ENCODE measurements at places on chromosomes 7 and 10. TPM values are rescaled to one million over a fixed set of nuclear protein-coding genes. Genes with fewer than 3 reads are reported as not detected.

Gene ATOH7
- total RNA-seq = not detected

Gene AGAP4
- total RNA-seq = 1.6 TPM

Gene GRID2IP
- total RNA-seq = 0.15 TPM

Gene ZNF503
- total RNA-seq = 17.0 TPM

Gene NEUROG3
- total RNA-seq = not detected

Gene CCDC3
- total RNA-seq = 0.45 TPM

Gene EPHA1
- 0.17 TPM for total RNA-seq

Gene PRSS37
- not detected for total RNA-seq

Gene ASZ1
- total RNA-seq = not detected

Gene GNGT1
- not detected for total RNA-seq

Gene CDC14C
- not detected for total RNA-seq

Gene ANKRD26
- total RNA-seq = 4.0 TPM

Gene DNAJC12
- total RNA-seq = 2.2 TPM

Gene NOM1
- total RNA-seq = 7.6 TPM

Gene NME8
- not detected for total RNA-seq

Gene GIMAP5
- total RNA-seq = not detected

Gene PCLO
- total RNA-seq = 0.17 TPM

Gene AOAH
- not detected for total RNA-seq

Gene SEMA3C
- total RNA-seq = 99.4 TPM

Gene PIK3CG
- not detected for total RNA-seq

Gene LIPM
- not detected for total RNA-seq

Measured in bronchus fibroblast of lung (primary cell).